Fibroblast of skin of back (primary cell): ENCODE measurements at places on chromosomes 3 and 15.

DNA sequence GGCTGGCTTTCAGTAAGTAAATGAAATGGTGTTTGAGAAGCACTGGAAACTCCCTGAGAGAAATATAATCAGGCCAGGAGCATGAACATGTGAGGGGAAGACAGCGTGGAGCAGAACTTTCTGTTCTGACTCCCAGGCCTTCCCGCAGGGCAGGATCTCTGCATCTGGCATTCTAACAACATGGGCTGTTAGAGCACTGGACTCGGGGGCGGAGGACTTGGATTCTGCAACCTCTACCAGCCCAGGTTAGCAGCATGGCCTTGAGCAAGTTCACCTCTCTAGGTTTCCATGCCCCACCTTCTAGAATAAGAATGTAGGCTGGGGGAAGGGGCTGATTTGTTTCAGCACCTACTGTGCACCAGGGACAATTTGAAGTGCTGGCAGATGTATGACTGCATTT, 12.5 kb upstream of the BFSP2 start:
- DNase-seq: no peak

DNA sequence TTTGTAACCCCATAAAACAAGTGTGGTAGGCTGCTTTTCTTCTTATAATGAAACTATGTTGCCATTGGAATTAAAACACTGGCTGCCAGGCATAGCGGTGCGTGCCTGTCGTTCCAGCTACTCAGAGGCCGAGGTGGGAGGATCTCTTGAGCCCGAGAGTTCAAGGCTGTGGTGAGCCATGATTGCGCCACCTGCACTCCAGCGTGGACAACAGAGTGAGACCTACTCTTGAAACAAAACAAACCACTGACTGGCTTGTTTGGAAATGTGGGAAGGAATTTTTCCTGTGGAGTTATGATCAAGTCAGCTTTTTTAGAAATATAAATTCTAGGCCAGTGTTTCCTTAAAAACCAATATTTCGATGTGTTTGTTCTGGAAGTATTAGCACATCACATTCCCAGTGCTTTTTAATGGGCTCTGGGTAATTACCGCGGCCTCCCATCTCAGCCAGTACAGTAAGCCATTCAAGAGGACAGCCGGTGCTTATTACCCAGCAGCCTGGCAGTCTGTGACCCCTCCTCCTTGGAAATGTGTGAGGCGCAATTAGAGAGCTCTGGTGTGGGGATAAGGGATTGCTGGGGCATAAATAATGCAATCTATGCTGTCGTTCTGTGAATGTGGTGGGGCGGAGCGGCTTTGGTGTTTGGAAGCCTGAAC, 58.3 kb upstream of the TRAK1 start:
- DNase-seq: peak; percentile 87

- peak; percentile 27 for DNase-seq
Observed at GRCh38 chr3:111541911-111542483, at the start of gene CD96. CD96 (plus strand) TSS chr3:111542197; CDS start chr3:111542249, 52 bp downstream.

DNA sequence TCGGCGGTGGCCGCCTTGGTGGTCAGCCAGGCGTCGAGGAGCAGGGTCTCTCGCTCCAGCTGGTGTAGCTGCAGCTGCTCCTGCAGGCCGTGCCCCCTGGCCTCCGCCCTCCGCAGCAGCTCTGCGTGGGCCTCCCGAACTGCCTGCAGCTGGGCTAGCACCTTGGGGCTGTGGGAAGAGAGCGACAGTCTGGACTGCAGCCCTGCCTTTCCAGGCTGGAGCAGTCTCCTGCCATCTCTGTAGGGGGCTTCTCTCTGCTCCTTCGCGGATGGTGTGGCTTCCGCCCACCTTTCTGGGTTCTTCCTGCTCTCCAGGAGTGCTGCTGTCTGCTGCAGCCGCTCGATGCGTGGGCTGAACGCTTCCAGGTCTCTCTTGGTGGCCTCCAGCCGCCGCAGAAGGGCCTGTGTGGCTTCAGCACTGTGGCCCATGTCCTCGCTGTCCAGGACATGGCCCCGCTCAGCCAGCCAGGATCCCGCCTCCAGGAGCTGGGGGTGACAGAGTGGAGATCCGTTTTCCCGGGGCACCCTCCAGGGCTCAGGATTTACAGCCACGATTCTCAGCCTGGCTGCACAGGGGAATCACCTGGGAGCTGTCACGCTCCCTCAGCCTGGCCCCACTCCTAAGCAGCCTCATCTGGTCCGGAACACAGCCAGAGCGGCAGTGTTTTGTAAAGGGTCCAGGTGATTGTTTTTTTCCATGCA, 16.8 kb downstream of the PLA2G4B start:
- DNase-seq: no peak

- no peak for DNase-seq
Observed at GRCh38 chr15:68654786-68655560, 76.2 kb downstream of the CORO2B start.

GRCh38 chr3:141278196-141279076, 46.8 kb downstream of the PXYLP1 start:
- peak; percentile 40 for DNase-seq
